Femur (tissue), 1 donor: ENCODE measurements at places on chromosomes 4 and X.

DNA sequence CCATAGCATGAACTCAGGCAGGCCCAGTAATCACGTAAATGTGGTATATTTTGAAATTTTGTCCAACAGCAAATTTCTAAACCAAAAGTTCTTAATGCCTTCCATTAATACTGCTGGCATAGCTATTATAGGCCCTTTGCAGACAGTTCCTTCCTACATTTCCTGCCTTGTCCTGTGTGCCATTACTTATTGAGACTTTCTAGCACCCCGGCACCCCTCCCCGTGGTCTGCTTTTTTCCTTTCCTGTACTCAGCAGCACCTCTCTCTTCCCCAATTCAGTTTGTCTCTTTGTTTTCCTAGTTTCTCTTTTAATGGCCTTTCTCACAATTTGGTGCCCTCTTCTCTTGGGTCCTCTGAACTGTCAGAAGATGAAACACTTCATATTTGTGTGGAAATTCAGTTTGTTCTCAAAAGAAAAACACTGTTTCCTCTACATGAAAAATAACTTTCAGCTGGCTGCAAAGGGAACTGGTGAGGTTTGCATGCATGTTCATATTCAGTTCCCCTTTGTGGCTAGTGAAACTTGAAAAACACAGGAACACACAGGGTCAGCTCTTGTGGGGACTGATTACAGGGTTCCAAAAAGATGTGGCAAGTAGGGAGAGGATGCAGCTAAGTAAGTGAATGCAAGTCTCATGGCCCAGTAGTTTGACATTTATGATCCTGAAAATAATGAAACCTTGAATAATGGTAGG lies 17.1 kb downstream of the GPR34 start:
- no peak for DNase-seq

- no peak for DNase-seq
These were observed 927.5 kb upstream of the SLIT2 start for GRCh38 chr4:19324184-19324583.

DNA sequence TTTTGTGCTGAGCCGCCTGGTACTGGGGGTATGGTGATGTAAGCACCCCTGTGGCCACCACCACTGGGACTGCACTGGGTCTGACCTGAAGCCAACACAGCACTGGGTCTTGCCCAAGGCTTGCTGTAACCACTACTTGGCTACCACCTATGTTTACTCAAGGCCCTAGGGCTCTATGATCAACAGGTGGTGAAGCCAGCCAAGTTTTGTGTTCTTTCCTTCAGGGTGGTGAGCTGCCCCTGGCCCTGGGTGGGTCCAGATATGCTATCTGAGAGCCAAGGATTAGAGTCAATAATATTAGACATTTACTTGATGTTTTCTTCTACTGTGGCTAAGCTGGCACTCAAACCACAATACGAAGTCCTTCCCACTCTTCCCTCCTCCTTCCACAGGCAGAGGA lies 55.1 kb upstream of the PAGE4 start:
- DNase-seq, result no peak

DNA sequence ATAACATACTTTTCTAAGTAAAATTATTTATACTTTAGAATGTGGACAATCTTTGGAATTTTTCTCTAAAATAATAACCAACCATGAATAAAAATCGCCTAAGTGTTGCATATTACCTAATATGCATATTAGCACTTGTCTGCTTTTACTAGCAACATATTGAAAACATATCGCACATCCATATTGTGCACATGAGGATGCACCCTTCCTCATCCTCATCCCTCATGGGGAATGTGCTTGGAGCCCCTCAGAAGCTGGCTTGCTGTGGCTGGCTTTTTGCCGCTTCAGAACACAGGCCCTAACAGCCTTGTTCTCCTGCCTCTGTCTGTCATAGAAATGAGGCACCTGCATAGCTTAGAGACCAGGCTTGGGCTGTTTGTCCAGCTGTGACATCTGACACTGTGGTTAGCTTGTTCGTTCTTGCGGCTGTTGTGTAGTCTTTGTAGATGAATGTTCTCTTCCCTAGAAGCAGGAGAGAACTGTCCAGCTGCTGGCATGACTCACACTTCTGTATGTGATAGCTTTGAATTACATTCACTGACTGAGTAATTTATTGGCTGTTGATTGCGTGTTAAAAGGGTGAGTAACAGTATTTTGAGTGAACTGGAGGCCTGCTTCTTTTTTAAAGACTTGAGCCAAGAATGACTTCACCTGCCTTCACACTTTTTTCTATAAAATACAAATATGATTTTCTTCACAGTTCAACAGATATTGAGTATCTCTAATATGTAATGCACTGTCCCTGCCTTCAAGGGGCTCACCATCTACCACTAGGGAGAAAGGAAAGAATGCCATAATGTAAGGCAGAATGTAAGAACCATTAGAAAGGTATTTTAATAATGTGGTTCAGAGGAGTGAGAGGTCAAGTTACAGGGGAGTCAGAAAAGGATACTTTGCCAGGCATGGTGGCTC lies 81.9 kb downstream of the HMGB2 start:
- DNase-seq, result peak; percentile 83

DNA sequence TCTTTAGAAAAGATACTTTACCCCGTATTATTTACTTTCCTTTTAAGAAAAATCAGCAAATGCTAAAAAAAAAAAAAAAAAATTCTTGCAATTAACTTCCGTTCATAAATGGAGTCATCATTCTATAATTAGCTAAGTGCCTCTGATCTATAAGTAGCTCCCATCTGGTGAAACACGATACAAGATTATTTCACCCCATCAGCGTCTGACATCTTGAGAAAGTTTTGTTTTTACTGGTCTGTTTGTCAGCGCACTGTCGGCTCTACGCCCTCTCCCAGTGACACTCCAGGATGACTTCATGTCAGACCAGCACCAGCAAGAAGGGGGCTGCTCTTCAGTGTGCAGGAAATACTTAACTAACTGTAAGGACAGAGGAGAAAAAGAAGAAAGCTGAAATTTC lies 108.3 kb downstream of the AFAP1 start:
- no peak for DNase-seq

GRCh38 chr4:2251795-2252529 lies 9.9 kb downstream of the MXD4 start:
- no peak for DNase-seq

DNA sequence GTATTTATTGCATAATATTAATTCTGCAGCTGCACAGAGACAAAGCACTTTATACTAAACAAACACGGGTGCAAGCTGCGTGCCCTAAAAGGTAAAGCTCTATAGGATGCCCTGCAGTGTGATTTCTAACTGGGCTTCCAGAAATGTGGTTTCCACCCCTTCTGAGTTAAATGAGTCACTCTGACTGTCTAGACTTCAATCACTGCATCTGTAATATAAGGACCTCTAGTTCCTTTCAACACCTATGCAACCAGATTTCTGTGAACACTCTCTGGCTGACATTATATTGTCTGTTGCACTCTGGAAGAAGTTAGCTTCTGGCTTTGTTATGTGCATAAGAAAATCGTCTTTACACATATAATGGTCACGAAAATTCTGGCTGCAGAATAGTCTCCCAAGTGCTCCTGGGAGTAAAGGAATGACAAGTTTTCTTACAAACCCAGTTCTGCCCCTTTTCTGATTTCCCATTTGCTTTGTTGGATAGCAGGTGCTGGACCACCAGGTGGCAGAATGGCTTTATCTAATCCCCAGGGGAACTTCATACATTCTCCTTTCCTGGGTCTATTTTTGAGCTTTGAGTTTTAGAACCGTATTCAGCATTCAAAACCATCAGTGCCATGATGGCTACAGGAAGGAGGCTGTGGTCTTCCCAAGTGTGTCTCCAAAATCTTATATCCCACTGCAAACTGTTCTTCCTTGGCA lies 842.2 kb downstream of the STIM2 start:
- DNase-seq, result no peak

DNA sequence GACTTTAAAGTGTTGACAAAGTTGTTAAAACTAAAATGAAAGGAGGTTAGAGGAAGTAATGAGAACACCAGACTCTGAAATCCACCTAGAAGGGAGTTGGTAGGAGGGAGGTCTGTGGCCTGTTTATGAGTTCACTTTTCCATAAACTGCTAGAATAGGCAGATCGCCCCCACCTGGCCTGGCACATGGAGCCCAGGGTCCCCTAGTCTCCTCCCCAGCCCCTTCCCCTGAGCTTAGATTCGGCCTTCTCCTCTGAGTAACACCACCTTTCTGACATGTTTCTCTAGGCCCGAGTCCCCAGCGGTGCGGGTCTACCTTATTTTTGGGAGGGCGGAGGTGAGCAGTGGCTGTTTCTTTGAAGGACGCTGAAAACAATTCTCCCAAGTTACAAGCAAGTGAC lies 54.5 kb upstream of the FAT1 start:
- no peak for DNase-seq

GRCh38 chr4:158903079-158903456 lies 134.2 kb downstream of the FNIP2 start:
- DNase-seq, result no peak

GRCh38 chr4:6248394-6248793 lies 21.3 kb upstream of the WFS1 start:
- DNase-seq, result no peak

GRCh38 chrX:53445977-53446376 lies 11.8 kb upstream of the HSD17B10 start:
- no peak for DNase-seq

GRCh38 chrX:154022108-154022507 lies 2.4 kb upstream of the IRAK1 start:
- DNase-seq, result no peak

GRCh38 chr4:38101563-38101962 lies 141.4 kb downstream of the PTTG2 start:
- DNase-seq, result no peak

- DNase-seq, result no peak
These were observed 64.1 kb upstream of the GPM6A start for GRCh38 chr4:175875993-175876771.

GRCh38 chr4:154414796-154415195 lies 76.8 kb downstream of the DCHS2 start:
- peak; percentile 42 for DNase-seq

DNA sequence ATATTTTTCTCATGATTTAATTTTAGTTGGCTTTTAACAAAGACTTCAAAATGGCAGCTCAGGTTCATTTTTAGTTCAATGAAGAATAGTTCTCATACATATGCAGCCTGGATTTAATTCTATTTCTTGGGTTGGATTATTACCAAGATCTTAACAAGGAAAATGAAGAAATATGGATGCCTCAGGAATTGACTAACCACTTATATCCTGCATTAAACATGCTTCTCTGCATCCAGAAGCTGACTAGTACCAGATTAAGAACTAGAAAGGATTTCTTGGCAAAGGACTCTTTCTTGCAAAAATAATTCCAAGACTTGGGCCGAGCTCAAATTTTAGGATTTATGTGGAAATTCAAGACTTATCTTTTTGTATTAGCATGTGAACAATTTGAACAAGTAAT lies 5.6 kb upstream of the KLHL2 start:
- no peak for DNase-seq

DNA sequence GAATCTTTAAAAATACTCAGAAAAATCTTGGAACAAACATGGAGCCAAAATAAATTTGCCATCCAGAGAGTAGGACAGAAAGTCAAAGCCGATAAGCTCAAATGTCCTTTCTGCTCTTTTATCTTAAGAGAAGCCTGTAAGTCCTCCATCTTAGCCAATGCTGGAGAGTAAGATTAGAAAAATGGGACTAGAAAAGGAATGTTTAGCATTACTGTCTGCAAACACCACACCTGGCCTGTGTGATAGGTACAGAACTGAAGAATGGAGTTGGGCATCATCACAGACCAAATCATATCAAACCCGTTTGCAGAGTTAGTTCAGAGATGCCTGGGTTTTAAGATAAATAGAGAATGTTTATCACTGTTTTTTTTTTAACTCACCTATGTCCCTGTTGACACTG lies 10.5 kb upstream of the SLC39A8 start:
- no peak for DNase-seq

- DNase-seq, result no peak
These were observed 2.6 kb downstream of the MCUB start for GRCh38 chr4:109562457-109563239.

GRCh38 chr4:52507774-52508173 lies 151.3 kb downstream of the USP46 start:
- peak; percentile 42 for DNase-seq

DNA sequence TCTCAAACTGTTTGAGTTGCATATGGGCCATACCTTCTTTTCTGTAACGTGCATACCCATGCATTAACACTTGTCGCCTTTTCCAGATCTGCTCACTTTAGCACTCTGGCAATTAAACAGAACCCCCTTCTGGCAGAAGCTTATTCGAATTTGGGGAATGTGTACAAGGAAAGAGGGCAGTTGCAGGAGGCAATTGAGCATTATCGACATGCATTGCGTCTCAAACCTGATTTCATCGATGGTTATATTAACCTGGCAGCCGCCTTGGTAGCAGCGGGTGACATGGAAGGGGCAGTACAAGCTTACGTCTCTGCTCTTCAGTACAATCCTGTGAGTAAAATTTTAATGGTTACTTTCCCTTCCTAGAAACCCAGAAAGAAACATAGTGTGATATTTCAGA lies 4.8 kb downstream of the OGT start:
- DNase-seq, result no peak

DNA sequence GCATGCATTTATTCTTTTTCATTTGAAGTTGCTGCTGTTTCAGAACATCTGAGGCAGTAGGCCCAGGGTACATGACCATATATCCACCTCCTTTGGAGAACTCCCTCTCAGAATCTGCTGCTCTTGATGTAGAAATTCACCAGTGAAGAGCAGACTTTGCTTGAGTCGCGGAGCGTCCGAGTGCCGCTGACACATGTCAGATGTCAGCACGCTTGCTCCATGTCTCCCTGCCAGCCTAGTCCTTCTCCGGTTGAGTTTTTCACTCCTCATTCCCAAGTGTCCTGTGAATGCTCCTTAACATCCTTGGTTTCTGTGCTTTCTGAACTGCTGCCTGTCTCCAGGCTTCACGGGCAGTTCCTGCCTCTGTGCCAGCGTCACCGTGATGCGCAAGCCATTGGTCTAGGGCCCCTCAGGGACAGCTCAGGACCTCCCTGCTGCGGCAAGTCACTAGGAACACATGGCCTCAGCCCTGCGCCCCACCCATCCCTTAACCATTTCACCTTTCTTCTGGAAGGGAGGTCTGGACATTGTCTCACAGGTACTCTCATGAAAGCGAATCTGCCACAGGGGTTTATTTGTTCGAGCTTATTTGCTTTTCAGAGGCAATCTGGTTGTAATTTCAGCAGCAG lies 93.1 kb upstream of the RBPJ start:
- no peak for DNase-seq

- no peak for DNase-seq
These were observed 1999.1 kb upstream of the ADGRL3 start for GRCh38 chr4:59200992-59201391.

- no peak for DNase-seq
These were observed 54.8 kb downstream of the APLN start for GRCh38 chrX:129599996-129600395.

- DNase-seq, result no peak
These were observed 82.2 kb upstream of the PCDH18 start for GRCh38 chr4:137614491-137614890.

- no peak for DNase-seq
These were observed 390.9 kb downstream of the FAT4 start for GRCh38 chr4:125705681-125706080.
